Fibroblast of skin of right quadriceps (primary cell): ENCODE measurements at places on chromosomes 13 and 19.
A peak's percentile ranks its signal among the peaks of the same experiment; 100 is the strongest.

DNA sequence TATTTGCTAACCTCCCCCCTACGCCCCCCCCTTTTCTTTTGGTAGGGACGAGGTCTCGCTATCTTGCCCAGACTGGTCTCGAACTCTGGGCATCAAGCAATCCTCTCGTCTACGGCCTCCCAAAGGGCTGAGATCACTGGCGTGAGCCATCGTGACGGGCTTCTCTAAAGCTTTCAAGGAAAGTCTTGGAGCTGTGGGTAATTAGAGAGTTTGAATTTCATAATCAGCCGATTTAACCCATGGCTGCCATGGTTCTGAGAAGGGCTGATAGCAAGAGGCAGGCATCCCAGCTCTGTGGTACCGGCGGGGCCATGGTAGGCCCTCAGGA lies 679 bp upstream of the ABHD8 start:
- no peak for DNase-seq

- no peak for DNase-seq
Measured at GRCh38 chr13:36430247-36431203, 1.8 kb upstream of the CCNA1 start.

- DNase-seq, result peak; percentile 46
Measured at GRCh38 chr19:991174-991931, 7.2 kb downstream of the WDR18 start.

DNA sequence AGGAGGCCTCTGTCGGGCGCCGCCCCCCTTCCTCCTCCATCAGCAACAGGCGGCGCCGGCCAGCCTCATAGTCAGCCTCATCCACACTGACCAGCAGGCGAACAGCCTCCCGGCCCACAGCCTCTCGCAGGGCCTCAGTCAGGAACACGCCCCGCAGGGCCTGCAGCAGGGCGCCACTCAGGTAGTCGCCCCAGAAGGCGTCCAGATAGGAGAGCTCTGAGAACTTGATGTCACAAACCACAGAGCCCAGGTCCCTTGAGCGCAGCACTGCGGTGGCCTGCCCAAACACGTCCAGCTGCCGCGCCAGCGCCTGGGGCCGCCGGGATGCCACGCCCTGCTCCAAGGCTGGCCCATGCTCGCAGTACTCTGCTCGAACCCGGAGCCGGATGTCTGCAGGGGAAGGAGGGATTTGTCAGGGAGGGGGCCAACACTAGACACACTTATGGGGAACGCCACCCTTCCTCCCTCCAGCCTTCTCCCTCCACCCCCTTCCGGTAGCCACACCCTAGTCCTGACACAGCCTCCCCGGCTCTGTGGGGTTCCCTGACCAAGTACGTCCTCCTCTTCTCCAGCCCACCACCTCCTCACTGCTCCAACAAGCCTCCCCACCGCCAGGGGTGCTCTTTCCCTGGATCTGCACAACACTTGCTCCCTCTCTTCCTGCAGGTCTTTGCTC lies 17.9 kb downstream of the DEDD2 start:
- no peak for DNase-seq

- no peak for DNase-seq
Measured at GRCh38 chr13:49629947-49630346, 1.6 kb downstream of the ARL11 start.

- no peak for DNase-seq
Measured at GRCh38 chr13:113732961-113733950, 25.8 kb upstream of the TMEM255B start.

DNA sequence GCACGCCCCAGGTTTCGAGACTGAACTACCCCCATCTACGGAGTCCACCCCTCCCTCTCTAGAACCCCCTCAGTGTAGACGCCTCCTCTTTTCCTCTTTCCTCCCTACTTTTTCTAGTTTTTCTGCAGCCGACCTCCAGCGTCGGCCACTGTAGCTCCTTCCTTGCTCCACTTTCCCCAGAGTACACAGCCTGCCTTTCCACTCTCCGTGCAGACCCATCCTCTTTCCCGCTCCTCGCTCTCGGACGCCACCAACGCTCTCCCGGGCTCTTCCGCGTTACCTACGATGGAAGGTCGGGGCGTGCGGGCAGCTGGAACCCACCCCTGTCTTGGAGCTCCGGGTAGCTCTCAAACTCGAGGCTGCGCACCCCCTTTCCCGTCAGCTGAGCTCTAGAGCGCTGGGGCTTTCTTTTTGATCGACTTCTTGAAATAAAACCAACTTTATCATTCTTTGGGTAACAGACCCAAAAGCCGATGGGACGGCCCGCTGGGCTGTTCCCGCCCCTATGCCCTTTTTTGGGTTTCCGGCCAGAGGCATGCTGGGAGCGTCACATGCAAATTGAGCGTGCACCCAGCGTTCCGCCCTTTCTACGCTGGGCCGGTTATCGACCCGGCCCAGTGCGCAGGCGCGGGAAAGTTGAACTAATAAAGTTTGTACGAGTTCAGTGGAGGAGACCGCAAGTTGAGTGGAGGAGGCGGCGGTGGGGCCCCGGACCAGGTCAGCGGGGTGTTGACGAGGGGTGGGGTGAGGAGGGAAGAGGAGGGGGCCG lies at the start of the genes BCL2L12 and IRF3:
Gene BCL2L12, plus strand, starts transcription at position 583 of the 769 bp plus-strand sequence. CDS start 760 bp downstream, outside the sequence.
Gene IRF3, minus strand, starts transcription at position 507 of the 769 bp plus-strand sequence. CDS start 1,019 bp downstream, outside the sequence.
- DNase-seq, result peak; percentile 94

DNA sequence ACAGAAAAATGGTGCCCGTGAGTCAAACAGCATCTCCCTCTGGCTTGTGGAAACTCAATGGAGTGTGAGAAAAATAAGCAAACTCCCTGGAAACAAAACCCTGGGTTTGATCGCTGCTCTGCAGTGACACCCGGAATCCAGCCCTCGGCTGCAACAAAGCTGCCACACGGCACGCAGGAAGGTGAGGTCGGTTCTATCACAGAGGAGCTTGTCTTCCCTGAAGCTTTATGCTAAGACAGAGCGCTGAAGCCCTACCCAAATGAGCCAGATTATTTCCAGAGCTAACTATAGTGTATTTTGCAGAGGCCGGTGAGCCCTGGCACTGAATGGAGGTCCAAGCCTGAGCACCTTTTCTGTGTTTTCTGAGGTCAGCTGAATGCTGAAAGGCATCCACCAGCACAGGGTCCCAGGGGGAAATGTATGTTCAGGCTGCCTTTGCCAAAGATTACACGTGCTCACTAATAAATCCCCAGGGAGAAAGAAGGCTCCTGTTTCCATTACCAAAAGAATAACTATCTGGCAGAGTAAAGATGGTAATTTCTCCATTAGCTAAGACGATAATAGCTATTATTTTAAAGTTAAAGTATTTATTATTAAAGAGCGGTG lies 77.8 kb downstream of the TSHZ3 start:
- DNase-seq, result peak; percentile 11

DNA sequence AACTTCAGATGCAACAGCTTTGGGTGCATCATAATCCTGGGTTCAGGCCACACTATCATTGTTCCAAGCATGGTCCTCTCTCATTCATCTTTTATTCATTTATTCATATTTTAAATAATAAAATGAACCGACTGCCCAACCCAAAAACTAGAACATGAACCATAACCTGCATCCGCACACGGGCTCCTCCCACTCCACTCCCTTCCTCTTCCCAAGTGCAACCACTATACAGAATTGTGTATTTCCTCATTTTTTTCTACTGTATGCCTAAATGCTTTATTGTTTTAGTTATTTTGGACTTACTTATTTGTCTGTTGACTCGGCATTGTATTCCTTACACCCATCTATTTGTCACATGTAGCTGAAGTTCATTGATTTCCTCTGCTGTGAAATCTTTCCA lies 30.7 kb upstream of the POMP start:
- DNase-seq, result no peak

DNA sequence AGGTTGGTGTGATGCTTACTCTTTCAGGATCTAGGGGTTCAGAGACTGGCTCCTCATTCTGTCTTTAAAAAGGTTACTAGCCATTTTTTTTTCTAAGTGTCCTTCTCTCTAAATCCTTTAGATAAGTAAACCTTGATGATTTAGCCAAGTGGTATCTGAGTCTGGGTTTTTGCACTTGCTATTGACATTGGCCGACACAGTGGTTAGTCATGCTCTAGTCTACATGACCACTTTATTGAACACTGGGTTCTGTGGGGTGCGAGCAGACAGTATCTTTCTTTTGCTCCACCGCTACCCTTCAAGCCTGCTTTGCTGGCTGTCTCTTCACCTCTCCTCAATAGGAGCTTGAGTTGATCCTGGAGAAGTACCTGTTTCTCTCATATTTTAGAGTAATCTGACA lies 6.2 kb upstream of the NUP58 start:
- no peak for DNase-seq
